ENCODE measurements at places on chromosomes 6 and 20. TPM values are rescaled to one million over a fixed set of nuclear protein-coding genes. Genes with fewer than 3 reads are reported as not detected.

DNA sequence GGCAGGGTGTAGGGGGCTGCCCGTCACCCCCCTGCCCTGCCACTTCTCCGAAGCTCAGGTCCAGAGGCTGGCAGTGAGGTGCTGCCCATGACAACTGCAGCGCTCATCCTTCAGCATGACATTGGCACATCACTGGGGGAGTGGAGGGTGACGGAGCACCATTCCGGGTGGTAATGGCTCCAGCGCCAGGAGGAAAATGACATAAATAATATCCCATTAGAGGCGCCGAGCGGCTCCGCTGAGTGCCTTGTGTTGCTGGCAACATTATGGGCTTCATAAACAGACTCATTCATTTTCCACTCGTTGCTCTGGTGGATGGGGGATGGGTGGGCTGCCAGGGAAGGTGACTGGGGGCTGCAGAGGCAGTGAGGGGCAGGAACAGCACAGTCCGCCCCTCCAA is 56.9 kb upstream of the CTNNBL1 start:
- DNase-seq, result no peak

DNA sequence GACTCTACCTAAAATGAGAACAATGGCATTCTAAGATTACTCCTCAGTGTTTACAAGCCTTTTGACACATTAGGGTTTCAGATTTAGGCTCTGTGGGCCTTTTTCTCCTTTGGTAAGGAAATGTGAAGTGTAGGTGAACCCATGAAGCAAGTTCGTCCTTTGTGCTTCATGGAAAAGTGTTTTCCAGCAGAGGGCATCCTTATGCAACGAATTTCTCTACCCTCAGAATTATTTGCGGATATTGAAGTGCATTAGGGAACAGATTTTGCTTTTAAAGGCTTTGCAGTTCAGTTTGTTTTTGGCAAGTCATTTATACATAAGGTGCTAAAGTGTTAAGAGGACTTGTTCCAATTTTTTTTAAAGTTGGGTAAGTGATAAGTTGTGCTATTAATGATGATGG is 55.7 kb upstream of the FERMT1 start:
- no peak for DNase-seq

GRCh38 chr6:123830120-123830519 is 26.5 kb downstream of the NKAIN2 start:
- DNase-seq, result no peak

GRCh38 chr6:118283766-118284165 is 264.3 kb upstream of the PLN start:
- no peak for DNase-seq

DNA sequence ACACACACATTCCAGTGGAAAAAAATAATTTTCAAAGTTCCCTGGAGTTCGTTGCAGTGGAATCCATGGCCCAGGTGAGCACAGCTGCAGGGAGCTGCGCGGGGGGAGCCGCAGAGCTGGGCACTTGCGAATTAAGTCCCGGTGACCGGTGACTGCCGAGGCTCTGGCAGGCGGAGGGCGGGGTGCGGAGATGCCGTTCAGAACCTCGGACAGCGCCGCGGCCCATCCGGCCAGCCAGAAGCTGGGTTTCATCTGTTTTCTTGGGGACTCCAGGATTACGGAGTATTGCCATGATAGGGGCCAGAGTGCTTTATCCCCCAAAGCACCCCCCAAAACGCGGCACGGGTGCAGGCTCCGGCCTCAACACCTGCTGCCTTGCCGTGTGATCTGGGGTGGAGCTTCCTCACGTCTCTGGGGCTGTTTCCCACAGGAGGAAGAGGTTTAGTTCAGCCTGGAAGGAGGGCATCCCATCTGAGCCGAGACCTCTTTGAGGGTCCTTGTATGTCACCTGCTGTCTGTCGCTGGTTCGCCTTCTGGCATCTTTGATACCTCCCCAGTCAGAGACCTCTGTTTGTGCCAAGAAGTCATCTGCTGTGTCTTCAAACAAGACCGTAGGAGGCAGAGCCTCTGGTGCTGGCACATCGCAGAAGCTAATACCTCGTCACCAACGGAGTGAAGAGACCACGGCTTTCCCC is 99.4 kb downstream of the YTHDF1 start:
- no peak for DNase-seq

DNA sequence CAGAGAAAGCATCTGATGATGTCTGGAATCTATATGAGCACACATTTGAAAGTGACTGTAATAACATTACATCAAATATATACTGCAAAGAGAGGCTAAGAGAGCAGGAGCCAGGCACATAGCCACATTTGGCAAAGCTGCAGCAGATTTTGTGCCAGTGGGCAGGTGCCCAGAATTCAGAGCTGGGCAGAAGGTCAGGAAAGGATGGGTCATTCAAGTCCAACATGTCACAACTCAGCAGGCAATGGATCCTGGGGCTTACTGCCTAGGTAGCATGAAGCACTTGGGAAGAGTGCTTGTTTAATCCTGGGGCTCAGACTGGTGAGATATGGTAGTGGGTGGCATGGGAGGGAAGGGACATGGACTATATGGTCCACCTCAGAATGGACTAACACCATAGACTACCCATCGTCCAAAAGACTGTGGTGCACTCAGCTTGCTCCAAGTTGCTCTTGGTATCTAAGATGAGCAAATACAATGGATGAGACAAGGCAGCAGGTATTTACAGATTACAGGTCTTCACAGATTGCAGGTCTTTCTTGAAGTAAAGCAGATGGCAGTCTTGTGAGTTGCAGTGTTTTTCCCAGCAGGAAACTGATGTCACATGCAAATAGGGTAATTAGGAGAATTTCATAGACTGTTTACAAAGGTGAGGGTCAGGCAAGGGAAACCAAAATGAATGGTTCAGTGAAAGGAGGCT is 31.2 kb upstream of the SHLD1 start:
- DNase-seq, result no peak

GRCh38 chr20:23655491-23656211 is 17.9 kb upstream of the CST3 start:
- DNase-seq, result no peak

- DNase-seq, result no peak
Observed at GRCh38 chr6:40996591-40997233, 42.3 kb downstream of the UNC5CL start.

- DNase-seq, result no peak
Observed at GRCh38 chr6:20542927-20543602, 8.8 kb downstream of the CDKAL1 start.

GRCh38 chr6:96164802-96165201 is 149.0 kb downstream of the FUT9 start:
- no peak for DNase-seq

GRCh38 chr20:62020935-62021701 is 44.6 kb downstream of the TAF4 start:
- no peak for DNase-seq

GRCh38 chr6:136846046-136846445 is 23.7 kb downstream of the PEX7 start:
- no peak for DNase-seq

DNA sequence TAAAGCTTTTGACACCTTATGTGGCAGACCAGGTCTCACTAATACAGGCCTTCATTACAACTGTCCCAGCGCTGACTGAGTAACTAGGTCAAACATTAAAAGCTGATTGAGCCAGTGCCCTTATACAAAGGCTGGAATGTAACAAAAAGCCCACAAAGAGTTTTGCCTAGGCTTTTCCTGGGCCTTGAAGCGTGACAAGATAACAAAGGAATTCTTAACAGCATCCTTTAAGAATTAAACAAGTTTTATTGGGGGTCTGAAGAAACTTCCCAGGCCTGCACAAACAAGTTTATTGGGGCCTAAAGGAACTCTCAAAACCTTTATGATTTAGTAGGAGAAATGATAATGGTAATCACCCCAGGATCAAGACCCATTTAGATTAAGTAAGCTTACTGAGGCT is 267.6 kb upstream of the FAM83B start:
- DNase-seq, result no peak

DNA sequence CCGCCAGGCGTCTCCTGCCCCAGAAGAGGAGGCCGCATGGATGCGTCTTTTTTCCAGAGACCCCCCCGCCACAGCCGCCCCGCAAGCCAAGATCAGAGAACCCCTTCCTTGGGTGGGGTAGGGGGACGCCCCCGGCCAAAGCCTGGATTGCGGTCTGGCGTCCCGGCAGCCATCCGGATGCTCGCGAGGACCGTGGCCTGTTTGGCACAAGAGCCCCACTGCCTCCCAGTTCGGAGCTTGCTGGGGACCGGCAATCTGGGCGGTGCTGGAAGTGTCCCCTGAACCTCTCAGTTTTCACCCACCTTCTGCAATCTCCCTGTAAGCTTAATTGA is 924 bp downstream of the FAM162B start:
- DNase-seq, result no peak

GRCh38 chr20:51036827-51037531 is 14.1 kb upstream of the KCNG1 start:
- DNase-seq, result no peak

GRCh38 chr6:110853754-110854477 is 20.7 kb upstream of the AMD1 start:
- DNase-seq, result no peak

- no peak for DNase-seq
Observed at GRCh38 chr6:24569811-24570210, 75.0 kb downstream of the ALDH5A1 start.

GRCh38 chr20:48332555-48332954 is 495.2 kb downstream of the PREX1 start:
- DNase-seq, result no peak

GRCh38 chr20:21240394-21240793 is 62.7 kb upstream of the XRN2 start:
- DNase-seq, result no peak

DNA sequence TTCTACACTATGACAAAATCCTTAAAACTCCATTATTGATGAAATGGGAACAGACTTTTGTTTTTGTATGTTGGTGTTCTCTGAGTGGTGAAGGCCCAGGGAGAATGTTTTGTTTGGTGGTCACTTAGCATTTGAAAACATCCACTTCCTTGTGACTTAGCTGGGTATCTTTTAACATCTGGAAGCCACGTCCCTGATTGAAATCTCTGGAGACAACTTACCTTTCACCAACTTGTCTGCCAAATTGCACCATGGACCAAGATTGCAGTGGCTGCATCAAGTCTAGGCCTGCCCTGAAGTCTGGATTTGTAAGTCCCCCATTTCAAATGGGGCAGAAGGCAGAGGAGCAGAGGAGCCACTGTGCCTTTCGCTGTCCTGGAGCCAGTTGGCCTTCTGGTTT is 534 bp upstream of the EFCAB8 start:
- no peak for DNase-seq

DNA sequence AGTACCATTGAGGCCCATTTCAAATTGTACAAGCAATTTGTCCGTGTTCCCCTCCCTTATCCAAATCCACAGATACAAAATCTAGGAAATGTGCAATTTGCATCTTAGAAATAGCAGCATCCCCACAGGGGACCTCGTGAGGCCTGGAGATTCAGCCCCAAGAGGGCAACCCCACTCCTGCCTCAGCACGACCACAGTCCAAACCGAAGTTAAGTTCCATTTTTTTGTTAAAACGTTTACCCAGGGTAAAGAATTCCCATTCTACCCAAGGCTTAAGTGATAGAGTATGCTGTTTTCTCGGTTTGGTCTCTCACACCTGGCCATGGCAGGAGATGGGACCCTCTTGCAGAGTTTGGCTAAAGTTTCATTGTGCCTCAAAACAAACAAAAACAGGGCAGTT is 41.2 kb downstream of the PLCG1 start:
- DNase-seq, result no peak

DNA sequence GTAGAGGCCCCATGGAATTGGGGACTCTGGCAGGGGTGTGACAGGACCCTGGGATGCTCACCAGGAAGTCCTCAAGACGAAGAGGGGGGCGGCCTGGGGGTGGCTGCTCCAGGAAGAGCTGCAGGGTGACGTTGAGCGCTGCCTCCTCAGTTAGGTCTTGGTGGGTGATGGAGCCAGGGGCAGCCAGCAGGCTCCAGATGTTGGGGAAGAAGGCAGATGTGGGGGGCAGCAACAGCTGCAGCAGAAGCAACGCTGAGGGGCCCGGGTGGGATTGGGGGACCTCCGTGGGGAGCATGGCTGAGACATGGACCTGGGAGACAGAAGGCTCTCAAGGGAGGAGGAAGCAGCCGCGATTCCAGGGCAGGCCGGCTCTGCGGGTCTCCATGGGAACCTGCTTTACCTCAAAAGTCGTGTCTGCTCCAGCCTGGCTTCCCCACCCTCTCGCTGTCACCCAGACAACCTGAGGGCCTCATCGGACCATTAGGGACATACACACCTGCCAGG is 591 bp downstream of the VWA7 start:
- no peak for DNase-seq

DNA sequence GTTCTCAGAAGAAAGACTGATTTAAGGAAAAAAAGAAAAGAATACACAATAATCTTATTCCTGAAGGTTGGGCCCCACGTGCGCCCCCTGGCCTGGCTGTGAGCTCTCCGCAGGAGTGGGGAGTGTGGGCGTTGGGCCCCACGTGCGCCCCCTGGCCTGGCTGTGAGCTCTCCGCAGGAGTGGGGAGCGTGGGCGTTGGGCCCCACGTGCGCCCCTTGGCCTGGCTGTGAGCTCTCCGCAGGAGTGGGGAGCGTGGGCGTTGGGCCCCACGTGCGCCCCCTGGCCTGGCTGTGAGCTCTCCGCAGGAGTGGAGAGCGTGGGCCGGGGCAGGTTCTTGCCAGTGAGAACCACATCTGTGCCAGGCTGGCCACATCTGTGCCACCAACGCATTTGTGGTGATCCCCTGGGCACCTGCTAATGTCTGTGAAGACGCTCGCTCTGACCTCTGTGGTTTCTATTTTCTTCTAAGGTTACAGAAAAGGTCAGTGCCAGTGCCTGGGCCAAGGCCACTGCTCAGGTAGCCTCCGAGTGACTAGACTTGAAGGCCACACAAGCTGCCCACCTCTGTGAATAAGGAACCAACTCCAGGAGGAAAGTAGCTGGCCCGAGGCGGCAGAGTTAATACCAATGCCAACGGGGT is 41.0 kb downstream of the WDR27 start:
- no peak for DNase-seq

GRCh38 chr6:72849346-72849745 is 227.5 kb downstream of the KCNQ5 start:
- DNase-seq, result no peak

DNA sequence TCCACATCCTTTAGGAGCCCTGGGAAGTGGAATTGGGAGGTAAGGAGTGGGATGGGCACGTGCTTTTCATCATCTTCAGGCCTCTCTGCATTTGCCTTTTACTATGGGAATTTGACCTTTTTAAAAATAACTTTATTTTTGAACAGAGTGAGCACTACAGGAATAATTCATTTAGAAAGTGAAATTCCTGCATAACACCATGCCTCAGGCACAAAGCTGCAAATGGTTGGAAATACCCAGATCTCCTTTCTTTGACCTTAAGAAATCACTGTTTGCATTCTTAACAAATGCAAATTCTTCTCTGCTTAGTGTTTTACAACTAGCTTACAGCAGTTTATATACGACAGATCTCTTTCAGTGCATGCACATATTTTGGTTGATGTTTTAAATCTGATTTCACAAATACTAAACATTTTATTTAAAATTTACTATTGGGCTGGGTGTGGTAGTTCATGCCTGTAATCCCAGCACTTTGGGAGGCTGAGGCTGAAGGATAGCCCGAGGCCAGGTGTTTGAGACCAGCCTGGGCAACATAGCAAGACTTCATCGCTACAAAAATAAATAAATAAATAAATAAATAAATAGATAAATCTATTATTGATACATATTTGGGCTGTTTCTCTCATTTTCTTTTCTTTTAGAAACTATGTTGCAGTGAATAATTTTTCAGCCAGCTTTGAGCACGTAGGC is 24.5 kb downstream of the CST8 start:
- no peak for DNase-seq

CST8 gene
- total RNA-seq, result not detected

MRAP2 gene
- 0.47 TPM for total RNA-seq

SCRT2 gene
- not detected for total RNA-seq

LY6G6D gene
- not detected for total RNA-seq

PRND gene
- 0.09 TPM for total RNA-seq

LST1 gene
- 34.2 TPM for total RNA-seq

NFATC2 gene
- 51.5 TPM for total RNA-seq

RNF8 gene
- 10.8 TPM for total RNA-seq

TFAP2D gene
- total RNA-seq, result not detected

VNN1 gene
- total RNA-seq, result 7.6 TPM

EBF4 gene
- total RNA-seq, result 7.5 TPM

Measured in omental fat pad (tissue), 4 donors.